ENCODE measurements at places on chromosomes 1 and 21.

DNA sequence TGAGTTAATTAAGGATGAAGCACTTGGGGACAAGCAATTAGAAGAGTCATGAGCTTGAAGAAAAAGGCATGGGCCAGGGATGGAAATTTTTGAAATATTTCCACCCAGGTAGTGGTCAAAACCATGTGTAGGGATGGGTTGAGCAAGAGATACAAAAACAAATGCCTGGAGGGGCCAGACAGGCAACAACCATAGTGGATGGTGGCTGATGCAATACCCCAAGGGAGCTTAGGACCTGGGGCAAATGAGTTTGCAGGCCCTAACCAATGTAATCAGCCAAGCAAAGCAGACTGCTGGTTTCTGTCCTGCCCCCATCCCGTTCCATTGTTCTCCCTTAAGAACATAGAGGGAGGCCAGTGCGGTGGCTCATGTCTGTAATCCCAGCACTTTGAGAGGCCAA is 119.1 kb upstream of the FGGY start:
- no peak for DNase-seq

- no peak for DNase-seq
Measured at GRCh38 chr1:19003371-19004290, 47.2 kb upstream of the IFFO2 start.

GRCh38 chr1:96473791-96474434 is 247.7 kb upstream of the PTBP2 start:
- DNase-seq: no peak

GRCh38 chr1:166570954-166571353 is 268.3 kb upstream of the POGK start:
- DNase-seq: no peak

DNA sequence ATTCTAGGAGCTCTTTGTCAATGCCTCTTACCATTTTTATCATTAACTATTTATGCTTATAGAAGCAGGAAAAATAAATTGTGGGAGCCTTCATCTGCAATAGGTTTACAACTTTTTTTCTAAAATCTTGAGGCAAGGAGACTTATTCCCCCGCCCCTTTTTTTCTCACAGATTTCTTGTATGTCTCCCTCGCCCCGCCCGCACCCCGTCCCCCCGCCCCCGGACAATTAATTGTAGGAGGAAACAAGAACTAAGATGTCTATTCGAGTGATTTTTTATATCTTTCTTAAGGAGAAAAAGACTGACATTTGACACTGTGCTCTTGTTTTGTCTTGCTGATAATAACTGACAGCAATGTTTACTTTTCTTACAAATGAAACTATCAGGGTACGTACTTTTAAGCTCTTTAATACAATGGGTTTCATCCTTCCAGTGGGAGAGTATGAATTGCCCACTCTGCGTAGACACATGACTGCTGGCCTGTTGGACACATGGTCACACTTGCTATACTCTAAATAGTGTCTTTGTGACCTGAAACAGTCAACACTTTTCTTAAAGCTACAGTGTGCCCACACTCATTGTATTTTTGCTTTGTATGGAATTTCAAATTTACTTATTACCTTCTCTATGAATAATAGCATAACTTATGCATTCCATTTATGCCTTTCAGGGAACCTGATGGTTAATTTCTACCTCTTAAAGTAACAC is 1.5 kb upstream of the IVNS1ABP start:
- DNase-seq: no peak

- DNase-seq: peak; percentile 61
Measured at GRCh38 chr1:89454845-89455521, 69.6 kb upstream of the LRRC8B start.

GRCh38 chr1:222404710-222405109 is 143.2 kb downstream of the HHIPL2 start:
- no peak for DNase-seq

- DNase-seq: peak; percentile 49
Measured at GRCh38 chr1:30823969-30824735, 66.6 kb upstream of the LAPTM5 start.

GRCh38 chr1:43272161-43272560 is 2.4 kb downstream of the TMEM125 start:
- DNase-seq: no peak

DNA sequence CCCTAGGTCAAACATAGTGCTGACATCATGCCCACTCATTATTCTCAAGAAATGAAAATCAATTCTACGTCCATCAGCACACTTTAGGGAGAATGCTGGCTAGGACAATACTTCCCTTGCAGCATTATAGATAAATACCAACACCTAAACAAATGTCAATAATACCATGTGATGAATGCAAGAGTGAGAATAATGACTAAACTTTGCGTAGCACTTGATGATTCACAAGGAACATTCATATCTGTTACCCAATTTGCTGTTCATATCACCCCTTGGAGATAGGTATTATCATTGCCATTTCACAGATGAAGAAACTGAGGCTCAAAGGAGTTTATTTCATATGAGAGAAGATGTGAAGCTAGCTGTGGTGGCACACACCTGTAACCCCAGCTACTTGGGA is 24.8 kb upstream of the EPS15 start:
- DNase-seq: no peak

DNA sequence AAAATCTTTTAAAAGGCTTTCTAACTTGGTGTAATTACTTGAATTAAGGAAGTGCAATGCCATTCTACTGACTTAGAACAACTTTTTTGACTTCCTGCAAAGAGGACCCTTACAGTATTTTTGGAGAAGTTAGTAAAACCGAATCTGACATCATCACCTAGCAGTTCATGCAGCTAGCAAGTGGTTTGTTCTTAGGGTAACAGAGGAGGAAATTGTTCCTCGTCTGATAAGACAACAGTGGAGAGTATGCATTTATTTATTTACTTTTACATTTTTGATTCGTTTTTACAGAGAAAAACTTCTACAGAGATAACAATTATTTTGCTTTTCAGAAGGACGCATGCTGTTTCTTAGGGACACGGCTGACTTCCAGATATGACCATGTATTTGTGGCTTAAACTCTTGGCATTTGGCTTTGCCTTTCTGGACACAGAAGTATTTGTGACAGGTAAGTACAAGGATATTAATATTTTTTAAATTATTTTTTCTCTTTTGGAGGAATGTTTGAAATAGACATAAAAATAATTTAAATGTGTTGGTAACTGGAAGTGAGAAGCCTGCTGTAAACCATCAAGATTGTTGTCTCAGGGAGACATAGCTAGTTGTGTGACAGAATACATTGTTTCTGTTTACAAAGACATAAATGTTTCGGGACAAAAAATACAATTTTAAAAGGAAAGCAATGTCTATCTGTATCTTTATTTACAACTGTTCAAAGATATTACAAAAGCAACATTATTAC is at the start of gene PTPRC:
PTPRC (plus strand) TSS at position 147 of the 742 bp plus-strand sequence; CDS start at position 376, 229 bp downstream.
- DNase-seq: no peak

- DNase-seq: no peak
Measured at GRCh38 chr1:50108497-50109059, at the start of gene ELAVL4. TSS of gene ELAVL4 (plus strand) at chr1:50108920. CDS start at chr1:50109190, 270 bp downstream.

DNA sequence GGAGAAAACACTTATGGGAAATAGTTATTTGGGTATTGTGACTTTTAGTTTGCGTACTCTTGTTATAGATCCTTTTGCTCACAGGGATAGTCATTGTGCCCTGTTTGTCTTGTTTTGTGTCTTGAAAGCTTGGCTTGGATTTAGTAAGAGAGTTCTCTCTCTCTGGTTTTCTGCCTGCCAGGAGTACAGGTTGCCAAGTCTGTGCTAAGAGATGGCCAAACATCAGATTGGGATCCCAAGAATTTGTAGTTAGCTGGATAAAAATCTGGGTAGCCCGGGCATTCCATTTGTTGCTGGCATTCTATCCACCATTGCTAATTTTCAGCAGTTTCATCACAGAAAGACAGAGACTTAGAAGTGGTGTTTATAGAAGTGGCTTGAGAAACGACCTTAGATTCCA is 222.2 kb downstream of the NRIP1 start:
- DNase-seq: no peak

DNA sequence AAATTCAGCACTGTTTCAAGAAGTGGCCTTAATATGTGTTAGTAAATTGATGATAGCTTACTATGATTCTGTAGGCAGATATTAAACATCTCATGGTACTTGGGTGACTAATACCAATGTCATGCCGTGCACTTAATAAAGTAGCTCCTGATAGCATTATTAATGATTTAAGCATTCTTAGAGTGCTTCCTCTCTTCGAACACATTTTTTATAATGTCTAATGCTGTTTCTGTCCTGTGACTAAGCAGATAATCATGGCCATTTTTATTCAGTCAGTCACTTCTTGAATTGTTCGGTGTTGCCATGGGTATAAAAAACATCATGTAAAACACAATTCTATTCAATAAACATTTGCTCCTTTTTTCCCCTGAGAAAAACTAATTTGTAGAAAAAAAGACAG is 804.6 kb upstream of the ADGRL4 start:
- no peak for DNase-seq

- no peak for DNase-seq
Measured at GRCh38 chr1:1415751-1416150, 5.3 kb downstream of the ANKRD65 start.

DNA sequence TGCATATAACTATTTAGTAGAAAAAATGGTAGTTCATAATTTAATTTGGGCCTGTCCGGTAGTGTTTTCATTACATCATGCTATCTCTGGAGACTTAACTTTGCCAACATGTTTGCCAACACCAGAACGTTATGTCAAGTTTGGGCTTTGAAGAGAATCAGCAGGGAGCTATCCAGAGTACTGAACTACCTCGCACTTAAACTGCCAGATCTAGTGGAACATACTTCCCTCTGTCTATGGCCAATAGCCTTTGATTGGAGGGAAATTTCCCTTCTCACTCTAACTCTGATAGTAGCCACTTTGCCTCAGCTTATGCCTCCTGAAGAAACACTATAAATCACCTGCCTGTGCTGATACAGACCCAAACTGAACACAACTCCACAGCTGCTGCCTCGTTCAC is 10.0 kb downstream of the LRRC53 start:
- no peak for DNase-seq

DNA sequence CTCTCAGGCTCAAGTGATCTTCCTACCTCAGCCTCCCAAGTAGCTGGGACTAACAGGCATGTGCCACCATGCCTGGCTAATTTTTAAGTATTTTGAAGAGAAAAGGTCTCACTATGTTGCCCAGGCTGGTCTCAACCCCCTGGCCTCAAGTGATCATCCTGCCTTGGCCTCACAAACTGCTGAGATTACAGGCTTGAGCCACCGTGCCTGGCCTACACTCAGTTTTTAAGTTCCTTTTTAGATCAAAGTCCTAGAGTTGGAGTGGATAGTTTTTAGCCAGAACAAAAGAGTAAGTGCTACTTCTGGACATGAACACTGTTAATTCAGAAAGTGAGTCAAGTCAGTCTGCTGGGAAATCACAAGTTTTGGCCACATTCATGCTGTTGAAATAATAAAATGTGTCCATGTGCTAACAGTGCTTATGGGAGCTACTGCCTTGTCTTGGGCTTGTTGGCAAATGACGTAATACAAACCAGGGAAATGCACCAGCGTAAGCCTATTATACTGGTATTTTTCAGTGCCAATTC is 84.2 kb downstream of the NDUFS5 start:
- DNase-seq: no peak

GRCh38 chr1:202857136-202857610 is 31.8 kb downstream of the RABIF start:
- DNase-seq: no peak

DNA sequence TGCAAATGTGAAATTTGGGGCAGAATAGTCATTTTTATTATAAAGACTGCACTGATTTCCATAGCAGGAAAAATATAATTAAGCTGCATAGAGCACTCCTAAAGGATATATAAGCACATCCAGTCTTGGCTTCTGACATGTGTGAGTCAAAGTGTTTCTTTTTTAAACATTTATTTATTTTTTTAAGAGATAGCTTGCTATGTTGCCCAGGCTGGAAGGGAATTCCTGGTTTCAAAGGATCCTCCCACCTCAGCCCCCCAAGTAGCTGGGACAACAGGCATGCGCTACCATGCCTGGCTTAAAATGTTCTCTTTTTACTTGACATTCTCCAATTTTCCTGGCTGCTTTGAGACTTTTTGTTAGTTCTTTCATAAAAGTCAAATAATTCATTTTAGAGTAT is 126.1 kb downstream of the HMCN1 start:
- no peak for DNase-seq

GRCh38 chr1:151562661-151563060 is 22.6 kb downstream of the TUFT1 start:
- DNase-seq: no peak

DNA sequence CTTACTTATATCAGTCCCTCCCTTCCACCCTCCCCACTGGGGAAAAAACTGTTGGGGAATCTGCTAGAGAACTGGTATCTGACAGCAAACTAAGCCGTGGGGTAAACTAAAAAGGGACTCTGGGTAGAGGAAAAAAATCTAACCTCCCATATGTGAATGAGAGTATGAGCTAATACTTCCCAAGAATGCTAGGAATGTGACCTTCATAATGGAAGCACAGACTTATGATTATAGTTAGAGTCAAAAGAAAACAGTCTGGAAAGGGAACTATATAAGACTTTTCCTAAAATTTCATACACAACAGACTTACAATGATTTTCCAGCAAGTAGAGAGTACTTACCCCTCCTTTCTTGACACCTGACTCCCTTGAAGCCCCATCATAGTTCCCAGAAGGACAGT is 23.0 kb upstream of the RBBP5 start:
- no peak for DNase-seq

DNA sequence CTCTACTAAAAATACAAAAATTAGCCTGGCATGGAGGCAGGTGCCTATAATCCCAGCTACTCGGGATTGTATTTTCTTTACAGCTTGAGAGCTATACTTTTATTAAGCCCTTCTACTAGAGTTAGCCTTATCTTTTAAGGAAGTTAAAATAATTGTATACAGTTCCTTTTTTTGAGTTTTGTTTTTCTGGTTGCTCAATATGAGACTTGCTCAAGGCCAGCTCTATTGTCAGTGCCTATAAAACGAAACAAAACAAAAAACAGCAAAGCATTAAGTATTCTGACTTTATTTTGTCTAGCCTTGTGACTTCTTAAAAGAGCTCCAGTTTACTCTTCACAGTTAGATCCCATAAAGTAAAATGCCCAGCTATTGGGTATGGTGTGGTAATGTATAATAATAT is 17.2 kb downstream of the PKN2 start:
- DNase-seq: no peak

GRCh38 chr1:1627829-1628753 is 3.9 kb upstream of the MMP23B start:
- DNase-seq: no peak

- no peak for DNase-seq
Measured at GRCh38 chr21:45209685-45210284, 77.9 kb downstream of the POFUT2 start.

GRCh38 chr1:119438761-119439160 is 23.8 kb downstream of the HSD3B2 start:
- no peak for DNase-seq

DNA sequence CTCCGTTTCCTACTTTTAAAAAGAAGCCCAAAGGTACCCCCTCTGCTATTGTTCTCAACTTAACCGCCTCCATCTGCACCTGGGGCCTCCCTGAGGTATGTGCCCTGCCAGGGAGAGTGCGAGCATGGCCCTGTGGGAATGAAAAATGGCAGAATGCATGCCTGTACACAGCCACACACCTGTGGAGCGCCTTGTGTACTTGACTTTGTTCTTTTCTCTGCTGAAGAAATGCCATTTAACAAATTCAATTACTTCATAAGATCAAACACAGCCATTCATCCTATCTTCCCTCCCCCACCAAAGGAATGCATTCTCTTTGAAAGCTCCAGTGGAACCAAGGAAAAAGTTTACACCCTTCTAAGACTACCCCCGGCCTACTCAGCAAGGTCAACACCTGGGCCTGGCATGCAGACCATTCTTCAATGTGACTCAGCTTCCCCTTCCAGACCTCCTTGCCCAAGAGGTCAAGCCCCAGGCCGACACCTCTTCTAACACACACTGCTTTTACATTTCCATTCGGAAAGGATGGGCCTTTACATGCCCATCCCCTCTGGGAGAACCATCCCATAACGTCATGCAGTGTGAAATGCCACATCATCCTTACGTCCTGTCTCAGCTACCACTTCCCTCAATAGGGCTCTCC is 123.7 kb downstream of the SMYD2 start:
- no peak for DNase-seq
